Melanocyte of skin (primary cell): ENCODE measurements at places on chromosomes 1 and 21. TPM values are rescaled to one million over a fixed set of nuclear protein-coding genes. Genes with fewer than 3 reads are reported as not detected.

LCE2B gene
- total RNA-seq = not detected in 2 replicates

TRNP1 gene
- total RNA-seq = 5.2 and 26.5 TPM in 2 replicates

TMCO4 gene
- 12.3 and 16.3 TPM in 2 replicates for total RNA-seq

ALG14 gene
- total RNA-seq = 1.7 and 5.8 TPM in 2 replicates

PPP1R12B gene
- total RNA-seq = 14.2 and 17.0 TPM in 2 replicates

ATP5PB gene
- total RNA-seq = 360 and 426 TPM in 2 replicates

GPR37L1 gene
- not detected in 2 replicates for total RNA-seq

FOXO6 gene
- 0.34 and 0.36 TPM in 2 replicates for total RNA-seq

BOLA1 gene
- total RNA-seq = 6.8 and 10.7 TPM in 2 replicates

ZNF648 gene
- total RNA-seq = not detected in 2 replicates

PEX14 gene
- total RNA-seq = 18.2 and 24.0 TPM in 2 replicates

DEGS1 gene
- total RNA-seq = 84.0 and 93.0 TPM in 2 replicates

MTMR11 gene
- 3.3 and 4.8 TPM in 2 replicates for total RNA-seq

PSRC1 gene
- total RNA-seq = 20.3 and 24.4 TPM in 2 replicates

HES5 gene
- 0.67 TPM in 1 of 2 replicates, not detected in the other for total RNA-seq

KCND3 gene
- total RNA-seq = under 0.01 TPM in 2 replicates

ZNF687 gene
- 16.0 and 18.3 TPM in 2 replicates for total RNA-seq
